Fibroblast of skin of right quadriceps (primary cell): ENCODE measurements at places on chromosomes 11 and 22.

GRCh38 chr11:110493346-110493745 lies 63.6 kb downstream of the FDX1 start:
- no peak for DNase-seq

GRCh38 chr11:115153135-115153534 lies 351.1 kb downstream of the CADM1 start:
- peak; percentile 53 for DNase-seq

DNA sequence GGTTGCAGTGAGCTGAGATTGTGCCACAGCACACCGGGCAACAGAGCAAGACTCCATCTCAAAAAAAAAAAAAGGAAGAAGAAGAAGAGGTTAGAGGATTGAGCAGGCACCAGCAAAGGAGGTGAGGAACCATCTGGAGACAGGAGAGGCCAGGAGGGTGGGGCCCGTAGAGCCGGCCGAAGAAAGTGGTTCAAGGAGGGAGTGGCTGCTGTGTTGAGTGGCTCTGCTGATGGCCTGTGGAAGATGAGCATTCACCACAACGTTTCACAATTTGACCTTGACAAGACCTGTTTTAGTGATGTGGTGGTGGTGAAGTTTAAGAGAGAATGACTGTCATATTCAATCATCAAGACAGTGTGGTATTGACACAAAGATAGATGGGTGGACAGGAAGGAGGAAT lies 6.8 kb upstream of the CTSD start:
- DNase-seq = no peak

- DNase-seq = no peak
Measured at GRCh38 chr11:11607772-11608171, 14.0 kb downstream of the GALNT18 start.

- peak; percentile 96 for DNase-seq
Measured at GRCh38 chr11:36074941-36075431, 131.1 kb downstream of the LDLRAD3 start.

- no peak for DNase-seq
Measured at GRCh38 chr22:42021571-42021970, 23.0 kb downstream of the WBP2NL start.

GRCh38 chr22:42528591-42529307 lies 9.2 kb upstream of the RRP7A start:
- DNase-seq = no peak
